ENCODE measurements at places on chromosomes 1 and 21.

DNA sequence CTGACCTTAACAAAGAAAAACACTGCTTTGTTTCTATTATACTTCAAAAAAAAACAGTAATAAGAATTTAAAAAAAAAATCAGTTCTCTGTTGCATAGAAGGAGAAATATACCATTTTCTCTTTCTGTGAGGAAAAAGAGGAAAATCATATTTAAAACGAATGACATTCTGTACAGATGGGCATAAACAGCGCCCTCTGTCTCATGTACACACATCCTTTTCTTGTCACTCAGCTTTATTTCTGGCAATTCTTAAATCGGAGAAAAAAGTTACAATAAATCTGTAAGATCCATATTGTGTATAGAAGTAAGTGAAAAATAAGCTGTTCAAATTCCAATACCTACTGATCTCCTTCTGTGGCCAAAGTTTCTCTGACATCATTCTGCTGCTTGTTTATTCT, 245.4 kb downstream of the SMYD3 start:
- peak; percentile 34 for DNase-seq

- peak; percentile 68 for DNase-seq
Observed at GRCh38 chr1:179925922-179926849, 28.4 kb upstream of the CEP350 start.

DNA sequence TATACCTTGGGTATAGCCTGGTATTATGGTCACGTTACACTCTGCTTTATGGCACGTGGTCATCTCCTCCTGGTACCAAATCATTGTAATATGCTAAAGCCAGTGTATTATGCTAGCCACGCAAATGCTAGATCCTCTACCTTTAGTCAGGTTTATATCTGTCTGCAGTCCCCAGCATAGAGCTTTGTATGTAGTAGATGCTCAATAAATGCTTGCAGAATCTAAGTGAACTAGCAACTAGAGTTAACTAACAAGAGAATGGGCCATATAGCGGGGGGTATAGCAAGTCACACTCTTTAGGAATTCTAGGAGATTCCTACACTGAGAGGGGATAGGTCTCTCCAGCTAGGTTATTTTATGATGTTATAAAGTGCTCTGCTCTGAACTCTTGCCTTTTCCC, 3.0 kb downstream of the MOV10 start:
- no peak for DNase-seq

DNA sequence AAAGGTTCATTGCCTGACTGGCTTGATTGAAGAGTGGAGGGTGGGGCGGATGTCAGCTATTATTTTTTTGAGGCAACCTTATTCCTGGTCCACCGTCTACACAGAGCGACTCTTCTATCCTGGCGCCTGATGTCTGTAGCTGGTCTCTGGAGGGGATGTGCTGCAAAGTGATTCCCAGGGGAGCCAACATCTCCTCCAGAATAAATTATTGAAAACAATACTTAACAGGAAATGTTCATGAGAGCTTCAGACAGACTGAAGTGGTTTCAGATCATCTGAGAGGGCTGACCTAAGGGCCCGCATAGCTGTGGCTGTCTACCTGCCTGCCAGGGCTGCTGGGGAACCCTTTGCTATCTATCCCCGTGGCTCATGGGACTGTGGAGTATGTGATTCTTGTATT, 66.7 kb downstream of the TEX35 start:
- no peak for DNase-seq

- DNase-seq: peak; percentile 57
Observed at GRCh38 chr1:179175011-179175841, 54.3 kb downstream of the ABL2 start.

GRCh38 chr1:190338829-190339228, 138.8 kb downstream of the BRINP3 start:
- DNase-seq: no peak

DNA sequence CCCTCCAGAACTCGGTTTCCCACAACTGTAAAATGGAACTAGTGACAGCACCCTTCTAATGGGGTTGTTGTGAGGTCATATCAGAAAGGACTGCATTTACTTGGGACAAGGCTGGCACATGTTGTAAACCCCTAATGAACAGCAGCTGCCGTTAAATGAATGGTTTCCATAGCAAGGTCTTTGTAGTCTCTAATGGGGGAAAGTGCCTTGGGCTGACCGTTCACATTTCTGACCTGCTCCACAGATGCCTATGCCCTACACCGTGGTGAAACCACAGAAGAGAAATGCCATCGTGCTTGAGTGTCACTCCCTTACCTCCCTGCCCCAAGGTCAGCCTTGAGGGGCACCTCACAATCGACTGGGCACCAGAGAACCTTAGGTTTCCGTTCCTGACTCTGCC, 143.1 kb downstream of the ZSCAN20 start:
- DNase-seq: no peak

DNA sequence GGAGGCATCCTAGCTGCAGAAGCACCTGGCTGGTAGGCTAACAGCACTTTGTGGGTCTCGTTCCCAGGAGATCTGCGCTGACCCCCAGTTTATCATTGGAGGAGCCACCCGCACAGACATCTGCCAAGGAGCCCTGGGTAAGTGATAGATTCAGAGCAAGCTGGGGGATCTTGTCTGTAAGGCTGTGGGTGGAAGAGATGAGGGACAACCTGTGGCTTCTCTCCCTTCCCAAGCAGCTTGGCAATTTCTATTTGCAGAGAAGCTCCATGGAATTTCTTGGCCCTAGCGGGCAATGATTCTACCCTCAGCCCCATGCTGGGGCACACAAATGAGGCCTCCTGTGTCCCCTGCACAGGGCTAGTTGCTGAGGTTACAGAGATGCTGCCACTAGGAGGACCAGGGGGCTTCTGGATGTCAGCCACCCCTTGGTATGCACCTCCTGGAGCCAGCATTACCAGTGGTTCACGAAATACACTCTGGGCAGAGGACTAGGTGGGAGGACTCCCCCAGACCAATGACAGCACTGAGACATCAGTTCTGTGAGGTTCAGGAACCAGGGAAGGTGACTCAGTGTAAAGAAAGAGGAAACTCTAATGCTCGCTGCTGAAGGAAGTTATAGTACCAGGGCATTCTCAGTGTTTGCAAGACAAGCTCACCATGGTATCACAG, 5.5 kb downstream of the CAPN2 start:
- no peak for DNase-seq

DNA sequence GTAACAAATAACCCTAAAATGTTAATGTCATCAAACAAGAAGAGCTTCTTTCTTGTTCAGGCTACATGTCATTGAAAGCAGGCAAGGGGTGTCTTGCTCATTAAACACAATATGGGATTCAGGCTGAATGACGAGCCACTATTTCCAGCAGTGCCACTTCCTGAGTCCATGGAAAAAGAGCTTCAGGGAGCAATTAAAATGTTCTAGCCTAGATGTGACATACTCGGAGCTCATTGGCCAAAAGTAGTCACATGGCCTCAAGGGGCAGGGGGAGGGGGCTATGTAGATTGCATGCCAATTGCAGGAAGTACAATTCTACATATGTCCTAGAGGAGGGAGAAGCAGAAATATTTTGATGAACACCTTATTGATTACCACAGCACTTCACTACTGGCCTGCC, 685.3 kb upstream of the ADGRL2 start:
- no peak for DNase-seq

GRCh38 chr1:156836041-156836654, 19.5 kb upstream of the SH2D2A start:
- DNase-seq: no peak

GRCh38 chr1:60657926-60658325, 424.4 kb upstream of the NFIA start:
- no peak for DNase-seq

- DNase-seq: peak; percentile 93
Observed at GRCh38 chr1:198118134-198118533, 38.7 kb upstream of the NEK7 start.

DNA sequence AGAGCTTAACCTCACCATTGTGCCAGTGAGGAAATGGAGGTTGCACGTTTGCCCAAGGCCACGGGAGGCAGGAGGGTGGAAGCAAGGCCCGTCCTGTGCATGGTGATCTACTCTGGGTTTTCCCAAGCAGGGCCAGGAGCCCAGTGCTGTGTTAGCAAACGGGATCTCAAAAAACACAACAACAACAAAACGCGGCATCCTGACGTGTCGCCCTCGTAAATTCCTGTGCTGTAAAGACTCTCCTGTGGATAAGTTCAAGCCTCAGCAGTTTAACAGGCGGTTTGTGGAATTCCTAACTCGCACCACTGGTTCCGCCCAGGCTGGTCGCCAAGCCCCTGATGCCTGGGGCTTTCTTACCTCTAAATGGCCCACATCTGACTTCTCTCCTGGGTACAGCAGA, 39.1 kb downstream of the TFF3 start:
- no peak for DNase-seq

GRCh38 chr1:167095368-167095767, 1.5 kb downstream of the STYXL2 start:
- peak; percentile 17 for DNase-seq

DNA sequence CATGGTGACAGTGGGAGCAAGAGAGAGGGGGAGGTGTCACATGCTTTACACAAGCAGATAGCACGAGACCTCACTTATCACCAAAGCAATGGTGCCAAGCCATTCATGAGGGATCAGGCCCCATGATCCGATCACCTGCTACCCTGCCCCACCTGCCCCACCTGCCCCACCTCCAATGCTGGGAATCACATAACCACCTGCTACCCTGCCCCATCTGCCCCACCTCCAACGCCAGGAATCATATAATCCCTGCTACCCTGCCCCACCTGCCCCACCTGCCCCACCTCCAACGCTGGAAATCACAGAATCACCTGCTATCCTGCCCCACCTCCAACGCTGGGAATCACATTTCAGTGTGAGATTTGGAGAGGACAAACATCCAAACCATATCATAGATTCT, 10.6 kb upstream of the AIRE start:
- no peak for DNase-seq

DNA sequence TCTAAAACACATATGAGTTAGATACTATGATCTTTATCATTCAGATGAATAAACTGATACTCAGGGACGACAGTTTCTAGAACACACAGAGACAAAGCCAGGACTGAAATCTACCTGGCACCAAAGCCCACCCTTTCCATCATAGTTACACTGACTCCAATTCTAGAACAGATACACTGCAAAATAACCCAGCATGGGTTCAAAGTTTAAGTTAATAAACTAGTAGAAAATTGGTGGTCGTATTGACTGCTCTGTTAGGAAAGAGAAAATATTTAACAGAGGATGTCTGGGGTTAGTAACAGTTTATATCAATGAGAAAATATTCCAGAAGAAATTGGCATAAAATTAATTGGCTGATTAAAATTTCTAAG, 60.8 kb upstream of the BCL9 start:
- no peak for DNase-seq

GRCh38 chr1:156319664-156320063, 18.4 kb downstream of the CCT3 start:
- DNase-seq: peak; percentile 61

- DNase-seq: no peak
Observed at GRCh38 chr1:197807216-197807615, 31.9 kb upstream of the DENND1B start.

DNA sequence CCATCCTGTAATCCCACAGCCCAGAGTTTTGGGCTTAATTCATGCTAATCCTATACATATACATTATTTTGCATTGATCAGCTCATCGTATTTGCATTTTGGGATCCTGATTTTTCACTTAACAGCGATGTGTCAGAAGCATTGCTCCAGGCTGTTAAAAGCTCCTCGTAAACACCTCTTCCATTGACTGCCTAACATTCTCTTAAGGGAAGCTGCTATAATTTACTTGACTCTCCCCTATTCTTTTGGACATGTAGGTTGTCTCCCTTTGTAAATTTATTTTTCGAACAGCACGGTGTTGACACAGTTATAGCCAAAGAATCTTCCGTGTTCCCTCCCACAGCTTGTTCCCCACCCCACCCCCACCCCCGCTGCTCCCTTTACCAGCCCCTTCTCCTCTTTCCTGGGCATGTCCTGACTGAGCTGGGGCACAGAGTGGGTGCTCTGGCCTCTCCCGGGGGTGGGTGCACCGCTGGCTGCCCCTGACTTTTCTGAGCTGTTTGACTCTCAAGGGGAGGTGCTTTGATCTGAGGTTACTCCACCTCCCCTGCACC, 22.8 kb downstream of the LDLRAP1 start:
- DNase-seq: no peak

DNA sequence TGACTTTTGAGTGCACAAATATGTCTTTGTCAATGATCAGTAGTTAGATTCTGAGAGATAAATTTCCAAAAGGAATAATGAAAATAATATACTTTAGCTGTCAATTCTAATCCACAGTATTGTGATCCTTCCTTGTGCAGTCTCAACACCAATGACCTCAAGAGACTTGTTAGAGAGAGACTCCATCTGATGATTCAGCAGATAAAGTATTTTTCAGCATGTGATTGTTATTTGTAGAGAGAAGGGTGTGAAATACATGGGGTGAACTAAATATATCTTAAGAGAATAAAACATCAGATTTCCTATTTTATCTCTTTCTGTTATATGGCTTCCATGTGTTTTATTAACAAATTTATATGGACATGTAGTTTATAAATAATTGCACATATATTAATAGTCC, 5.9 kb upstream of the ZNF124 start:
- no peak for DNase-seq

DNA sequence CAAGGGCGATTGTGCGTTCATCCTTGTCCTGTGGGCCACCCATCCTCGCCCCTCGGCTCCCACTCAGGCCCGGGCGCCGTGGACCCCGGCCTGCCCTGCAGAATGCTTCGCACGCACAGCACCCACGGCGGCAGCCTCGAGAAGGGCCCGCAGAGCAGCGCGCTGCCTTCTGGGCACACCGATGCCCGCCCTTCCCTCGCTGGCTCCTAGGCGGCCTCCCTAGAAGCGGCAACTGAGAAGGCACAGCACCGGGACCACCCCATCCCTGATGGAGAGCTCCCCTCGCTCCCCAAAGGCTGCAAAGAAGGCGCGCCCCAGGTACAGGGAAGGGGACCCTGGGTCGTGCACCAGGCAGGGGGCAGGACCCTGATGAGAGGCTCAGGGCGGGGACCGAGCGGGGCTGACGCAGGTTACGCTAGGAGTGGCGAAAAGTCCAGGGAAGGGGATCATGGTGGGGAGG, 971 bp downstream of the CAPZB start:
- DNase-seq: no peak

GRCh38 chr1:46544561-46545240, 6.7 kb downstream of the KNCN start:
- DNase-seq: no peak

GRCh38 chr21:42056468-42056867, 14.6 kb upstream of the UMODL1 start:
- DNase-seq: no peak

GRCh38 chr1:221708076-221708571, 33.8 kb downstream of the DUSP10 start:
- peak; percentile 44 for DNase-seq

- DNase-seq: peak; percentile 63
Observed at GRCh38 chr1:201999625-202000238, 10.7 kb upstream of the ELF3 start.

DNA sequence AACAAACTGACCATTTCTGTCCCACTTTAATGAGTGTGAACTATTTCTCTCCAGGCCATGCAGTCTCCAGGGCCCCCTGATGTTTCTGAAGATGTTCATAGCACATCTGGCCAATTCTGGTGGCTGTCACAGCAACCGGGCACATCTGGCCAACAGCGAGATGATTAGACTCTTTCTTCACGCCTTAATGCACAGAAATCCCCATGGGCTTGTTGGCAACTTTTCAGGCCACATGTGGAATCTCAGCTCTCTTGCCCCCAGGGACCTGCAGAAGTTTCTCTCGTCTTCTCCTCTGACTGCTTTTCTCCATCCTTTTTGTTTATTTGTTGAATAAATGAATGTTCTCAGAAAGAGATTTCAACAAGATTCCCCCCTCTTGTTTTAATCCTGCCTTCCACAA, 71.2 kb upstream of the HMGB4 start:
- no peak for DNase-seq
